Lung (tissue), 17 donors: ENCODE measurements at places on chromosomes 4 and X. TPM values are rescaled to one million over a fixed set of nuclear protein-coding genes. Genes with fewer than 3 reads are reported as not detected.
A peak's percentile ranks its signal among the peaks of the same experiment; 100 is the strongest.

DNA sequence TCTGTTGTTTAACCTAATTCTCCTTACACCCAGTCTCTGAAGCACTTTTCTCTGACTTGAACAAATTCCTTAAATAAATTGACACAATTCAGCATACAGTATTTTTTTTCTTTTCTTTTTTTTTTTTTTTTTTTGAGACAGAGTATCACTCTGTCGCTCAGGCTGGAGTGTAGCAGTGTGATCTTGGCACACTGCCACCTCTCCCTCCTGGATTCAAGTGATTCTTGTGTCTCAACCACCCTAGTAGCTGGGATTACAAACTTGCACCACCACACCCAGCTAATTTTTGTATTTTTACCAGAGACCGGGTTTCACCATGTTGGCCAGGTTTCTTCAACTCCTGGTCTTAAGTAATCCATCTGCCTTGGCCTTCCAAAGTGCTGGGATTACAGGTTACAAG is 1498.1 kb upstream of the PCDH10 start:
- no peak overlapping the region for H3K4me3 ChIP-seq
- DNase-seq = peak; percentile 6
- H3K4me1 ChIP-seq = no peaks in the 10 kb centered on the region
- H3K27ac ChIP-seq = no peak overlapping the region
- H3K36me3 ChIP-seq = no peaks in the 10 kb centered on the region

GRCh38 chr4:136918772-136919171 is 613.5 kb downstream of the PCDH18 start:
- no peaks in the 10 kb centered on the region for H3K27me3 ChIP-seq
- H3K4me1 ChIP-seq = no peaks in the 10 kb centered on the region
- H3K27ac ChIP-seq = no peak overlapping the region
- DNase-seq = no peak
- H3K36me3 ChIP-seq = no peaks in the 10 kb centered on the region

- no peak overlapping the region for H3K4me3 ChIP-seq
- no peaks in the 10 kb centered on the region for H3K36me3 ChIP-seq
- H3K27ac ChIP-seq = no peak overlapping the region
- DNase-seq = no peak
These were observed 311.1 kb downstream of the PDGFC start for GRCh38 chr4:156660465-156660864.

DNA sequence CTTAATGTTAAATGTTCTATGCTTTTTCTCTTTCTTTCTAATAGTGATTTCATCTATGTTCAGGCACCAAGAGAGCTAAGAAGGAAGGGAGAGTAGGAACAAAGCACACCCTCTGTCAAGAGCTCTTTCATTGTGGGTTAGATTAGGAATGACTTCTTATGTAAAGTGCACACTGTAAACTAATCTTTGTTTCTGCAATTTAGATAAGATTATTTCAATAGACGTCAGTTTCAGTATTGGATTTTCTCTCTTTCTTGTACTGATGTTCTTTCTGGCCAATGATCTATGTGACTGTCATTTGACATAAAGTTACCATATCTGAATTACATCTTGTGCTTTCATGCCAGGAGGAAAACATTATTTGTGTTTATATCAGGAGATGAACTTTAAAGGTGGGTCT is 48.2 kb downstream of the ATOH1 start:
- no peaks in the 10 kb centered on the region for H3K36me3 ChIP-seq
- H3K4me3 ChIP-seq = no peak overlapping the region
- H3K27ac ChIP-seq = no peak overlapping the region
- no peaks in the 10 kb centered on the region for H3K27me3 ChIP-seq
- H3K4me1 ChIP-seq = no peaks in the 10 kb centered on the region

GRCh38 chr4:36348403-36348938 is 67.1 kb downstream of the DTHD1 start:
- no peak overlapping the region for H3K27ac ChIP-seq
- H3K4me1 ChIP-seq = no peaks in the 10 kb centered on the region
- no peaks in the 10 kb centered on the region for H3K36me3 ChIP-seq

- H3K4me1 ChIP-seq = peaks cover 22% of the 10 kb centered on the region
- H3K27me3 ChIP-seq = no peaks in the 10 kb centered on the region
- no peak overlapping the region for H3K4me3 ChIP-seq
- H3K27ac ChIP-seq = peak overlapping the region; percentile 88
- DNase-seq = peak; percentile 91
- no peaks in the 10 kb centered on the region for H3K36me3 ChIP-seq
These were observed 29.6 kb upstream of the SPON2 start for GRCh38 chr4:1201851-1202525.

DNA sequence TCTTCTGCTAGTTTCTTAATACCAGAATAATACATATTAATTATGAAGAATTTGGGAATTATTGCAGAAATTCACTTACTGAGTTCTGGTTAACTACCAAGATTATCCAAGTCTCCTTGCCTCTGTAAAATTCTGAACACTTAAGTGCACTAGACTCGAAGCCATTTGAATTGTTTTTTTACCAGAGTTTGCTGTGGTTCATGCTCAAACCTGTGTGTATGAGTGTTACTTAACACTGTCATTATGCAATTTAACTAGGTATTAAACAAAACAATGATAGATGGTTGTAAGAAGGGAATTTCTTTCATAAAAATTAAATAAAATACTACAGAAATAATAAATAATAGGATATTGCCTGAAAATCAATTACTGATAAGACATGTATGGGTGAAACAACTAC is 145.6 kb upstream of the FAT4 start:
- no peaks in the 10 kb centered on the region for H3K27me3 ChIP-seq
- H3K4me3 ChIP-seq = no peak overlapping the region
- no peaks in the 10 kb centered on the region for H3K36me3 ChIP-seq
- H3K4me1 ChIP-seq = no peaks in the 10 kb centered on the region

- no peak for DNase-seq
- no peak overlapping the region for H3K27ac ChIP-seq
- H3K4me1 ChIP-seq = no peaks in the 10 kb centered on the region
These were observed 89.8 kb downstream of the EIF4E start for GRCh38 chr4:98838977-98839618.

GRCh38 chr4:26010304-26010703 is 96.3 kb downstream of the SMIM20 start:
- no peak for DNase-seq
- H3K36me3 ChIP-seq = no peaks in the 10 kb centered on the region
- H3K4me3 ChIP-seq = no peak overlapping the region
- H3K4me1 ChIP-seq = no peaks in the 10 kb centered on the region

DNA sequence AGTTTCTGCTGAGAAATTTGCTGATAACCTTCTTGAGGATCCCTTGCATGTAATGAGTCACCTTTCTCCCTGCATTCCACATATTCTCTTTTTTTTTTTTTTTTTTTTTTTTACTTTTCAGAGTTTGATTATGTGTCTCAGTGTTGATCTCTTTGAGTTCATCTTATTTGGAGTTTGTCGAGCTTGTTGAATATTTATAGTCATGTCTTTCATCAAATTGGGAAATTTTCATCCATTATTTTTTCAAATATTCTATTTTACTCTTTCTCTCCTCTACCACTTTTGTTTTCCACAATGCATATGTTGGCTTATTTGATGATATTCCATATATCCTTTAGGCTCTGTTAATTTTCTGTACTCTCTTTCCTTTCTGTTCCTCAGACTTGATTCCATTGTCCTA is 136.1 kb downstream of the MAD2L1 start:
- no peaks in the 10 kb centered on the region for H3K4me1 ChIP-seq
- H3K4me3 ChIP-seq = no peak overlapping the region
- no peaks in the 10 kb centered on the region for H3K36me3 ChIP-seq
- H3K27ac ChIP-seq = no peak overlapping the region

- no peaks in the 10 kb centered on the region for H3K27me3 ChIP-seq
- H3K4me1 ChIP-seq = no peaks in the 10 kb centered on the region
- no peak overlapping the region for H3K4me3 ChIP-seq
- H3K27ac ChIP-seq = no peak overlapping the region
These were observed 11.7 kb downstream of the SLC25A43 start for GRCh38 chrX:119410854-119411253.

- peak; percentile 78 for DNase-seq
- H3K4me1 ChIP-seq = no peaks in the 10 kb centered on the region
- H3K27me3 ChIP-seq = no peaks in the 10 kb centered on the region
- no peak overlapping the region for H3K4me3 ChIP-seq
- no peaks in the 10 kb centered on the region for H3K36me3 ChIP-seq
- no peak overlapping the region for H3K27ac ChIP-seq
These were observed 141.3 kb upstream of the NALF2 start for GRCh38 chrX:69362856-69363255.

DNA sequence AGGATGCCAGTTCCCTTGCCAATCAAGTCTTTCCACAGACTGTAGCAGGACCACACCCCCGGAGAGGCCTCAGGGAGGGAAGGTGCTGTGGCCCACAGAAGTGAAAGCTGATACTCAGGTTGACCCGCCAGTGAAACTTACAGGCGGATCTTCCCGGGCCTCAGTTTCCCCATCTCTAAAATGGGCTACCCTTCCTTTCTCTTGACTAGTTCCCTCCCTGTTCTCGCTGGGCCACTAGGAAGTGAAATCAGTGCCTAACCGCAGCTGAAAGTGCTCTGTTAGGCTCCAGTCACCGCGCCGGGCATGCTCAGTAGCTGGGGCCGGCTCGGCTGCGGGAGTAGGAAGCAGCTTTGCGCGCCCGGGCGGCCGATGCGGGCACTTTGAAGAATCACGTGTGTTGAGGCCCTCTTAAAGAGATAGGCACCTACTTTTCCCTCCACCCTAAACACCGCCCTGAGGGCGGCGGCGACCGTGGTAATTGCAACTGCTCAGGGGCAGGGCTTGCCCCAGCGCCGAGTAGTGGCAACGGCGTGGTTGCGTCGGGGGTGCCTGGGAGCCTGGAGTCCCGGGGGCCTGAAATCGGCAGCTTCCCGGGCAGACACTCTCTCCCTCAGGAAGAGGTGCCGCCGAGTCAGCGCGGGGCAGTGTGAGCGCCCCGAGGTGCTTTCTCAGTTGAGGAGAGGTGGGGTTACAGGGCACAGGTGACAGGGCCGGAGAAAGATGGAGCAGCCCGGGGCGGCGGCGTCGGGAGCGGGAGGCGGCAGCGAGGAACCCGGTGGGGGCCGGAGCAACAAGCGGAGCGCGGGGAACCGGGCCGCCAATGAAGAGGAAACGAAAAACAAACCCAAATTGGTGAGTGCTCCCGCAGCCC is at the start of gene DIAPH2:
Gene DIAPH2, plus strand, starts transcription at position 504 of the 871 bp plus-strand sequence.
- peak within 1 kb of the TSS; percentile 47 for H3K4me3 ChIP-seq
- H3K36me3 ChIP-seq = no peaks in the 10 kb centered on the region
- peak within 1 kb of the TSS; percentile 78 for H3K27ac ChIP-seq
- no peaks in the 10 kb centered on the region for H3K4me1 ChIP-seq
- DNase-seq = peak; percentile 77

DNA sequence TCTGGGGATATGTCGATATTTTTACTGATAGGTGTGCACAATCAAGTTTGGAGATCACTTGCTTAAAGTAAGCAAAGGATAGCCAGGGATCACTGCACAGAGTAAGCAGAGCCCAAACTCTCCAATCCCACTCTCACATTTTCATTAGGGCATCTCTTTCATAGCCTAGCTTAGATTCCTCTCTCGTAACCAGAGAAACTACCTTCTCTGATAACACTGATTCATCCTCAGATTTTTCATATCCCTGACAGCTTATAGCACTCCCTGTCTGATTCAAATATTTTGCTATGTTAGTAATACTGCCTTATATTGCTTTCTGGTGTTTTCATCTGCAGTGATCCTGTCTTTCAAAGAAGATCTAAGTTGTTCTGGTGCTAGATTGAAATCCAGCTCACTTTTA is 123.7 kb downstream of the CBLL2 start:
- no peak overlapping the region for H3K4me3 ChIP-seq
- DNase-seq = no peak
- no peaks in the 10 kb centered on the region for H3K27me3 ChIP-seq
- no peaks in the 10 kb centered on the region for H3K4me1 ChIP-seq

DNA sequence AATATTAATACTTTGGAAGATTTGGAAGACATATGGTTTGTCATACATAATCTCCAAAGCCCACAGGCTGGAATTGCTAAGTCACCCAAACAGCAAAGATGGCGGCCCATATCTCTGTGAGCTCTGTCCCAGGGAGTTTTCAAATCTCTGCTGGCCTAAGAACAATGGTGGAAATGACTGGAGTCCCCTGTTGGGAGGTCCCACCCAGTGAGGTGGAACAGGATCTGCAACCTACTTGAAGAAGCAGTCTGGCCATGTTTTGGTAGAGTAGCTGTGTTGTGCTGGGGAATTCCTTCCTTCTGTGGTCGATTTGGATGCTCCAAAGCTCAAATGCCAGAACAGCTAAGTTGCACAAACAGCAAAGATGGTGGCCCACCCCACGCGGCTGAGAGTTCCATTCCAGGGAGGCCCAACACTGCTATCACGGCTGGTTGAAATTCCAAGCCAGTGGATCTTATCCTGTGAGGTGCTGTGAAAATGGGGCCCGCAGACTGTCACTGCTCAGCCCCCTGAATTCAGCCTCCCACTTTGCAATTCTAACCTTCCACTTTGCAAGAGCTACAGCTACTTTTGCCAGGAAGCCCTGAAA is 3.2 kb upstream of the UGT2B7 start:
- H3K27ac ChIP-seq = no peak overlapping the region
- no peak for DNase-seq
- no peaks in the 10 kb centered on the region for H3K4me1 ChIP-seq
- no peak overlapping the region for H3K4me3 ChIP-seq
- H3K36me3 ChIP-seq = no peaks in the 10 kb centered on the region
- no peaks in the 10 kb centered on the region for H3K27me3 ChIP-seq

GRCh38 chr4:174058846-174059245 is 224.6 kb downstream of the FBXO8 start:
- no peaks in the 10 kb centered on the region for H3K36me3 ChIP-seq
- no peak for DNase-seq
- no peak overlapping the region for H3K27ac ChIP-seq

- H3K36me3 ChIP-seq = no peaks in the 10 kb centered on the region
- no peak for DNase-seq
- no peak overlapping the region for H3K4me3 ChIP-seq
These were observed 236.5 kb downstream of the CBR4 start for GRCh38 chr4:168773388-168774195.

CA5B gene
- 17.2 TPM for total RNA-seq

CXCL8 gene
- 100 TPM for total RNA-seq

TMLHE gene
- total RNA-seq = 14.0 TPM

PLAC1 gene
- 0.31 TPM for total RNA-seq

SPANXD gene
- total RNA-seq = not detected

ARR3 gene
- not detected for total RNA-seq

EDA gene
- 7.9 TPM for total RNA-seq
